ENCODE measurements at places on chromosomes 11 and 22.
A peak's percentile ranks its signal among the peaks of the same experiment; 100 is the strongest.

GRCh38 chr11:117618982-117619355 is 178.0 kb downstream of the DSCAML1 start:
- no peak for DNase-seq

DNA sequence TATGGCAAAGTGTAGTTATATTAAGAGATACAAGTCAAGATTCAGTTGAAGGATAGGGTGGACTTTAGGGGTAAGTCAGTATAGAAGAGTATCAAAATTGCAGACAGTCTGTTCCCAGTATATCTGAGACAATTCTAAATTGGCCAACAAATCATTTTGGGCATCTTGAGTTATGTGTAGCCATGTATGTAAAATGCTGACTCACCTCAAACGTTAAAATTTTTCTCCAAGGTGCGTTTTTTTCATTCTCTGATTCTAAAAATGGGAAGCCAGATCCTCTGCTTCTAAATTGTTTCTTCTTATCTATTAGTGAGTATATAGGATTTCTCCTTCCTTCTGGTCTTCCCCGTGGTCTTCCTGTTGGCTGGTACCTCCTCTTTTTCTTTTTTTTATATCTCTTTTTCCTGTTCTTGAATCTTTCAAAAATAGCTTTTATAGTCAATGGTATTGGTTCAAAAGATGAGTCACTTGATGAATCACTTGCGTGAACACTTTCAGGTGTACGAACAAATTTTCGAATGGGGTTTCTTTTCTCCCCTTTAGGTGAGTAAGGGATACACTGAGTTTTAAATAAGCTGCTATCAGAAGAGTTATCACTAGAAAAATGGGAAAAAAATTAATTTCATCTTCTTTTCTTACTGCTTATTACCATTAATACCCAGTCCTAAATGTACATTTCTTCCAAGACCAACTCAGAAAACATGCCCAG is 3.2 kb downstream of the TAF1D start:
- no peak for DNase-seq

DNA sequence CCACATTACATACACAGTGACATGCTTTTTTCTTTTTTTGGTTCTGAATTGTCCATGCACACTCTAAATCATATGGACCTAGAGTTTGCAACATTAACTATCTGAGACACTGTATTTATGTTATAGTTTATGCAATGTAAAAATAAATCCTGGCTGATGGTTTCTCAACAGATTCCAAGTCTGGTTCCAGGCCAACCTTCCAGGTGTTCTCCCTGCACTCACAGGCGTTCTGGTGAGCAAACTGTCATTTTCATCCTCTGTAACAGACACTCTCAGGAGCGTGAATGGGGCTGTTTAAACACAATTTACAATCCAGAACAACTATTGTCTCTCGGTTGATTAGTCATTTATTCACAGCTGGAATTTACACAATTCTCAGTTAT is 36.5 kb upstream of the ANKK1 start:
- no peak for DNase-seq

DNA sequence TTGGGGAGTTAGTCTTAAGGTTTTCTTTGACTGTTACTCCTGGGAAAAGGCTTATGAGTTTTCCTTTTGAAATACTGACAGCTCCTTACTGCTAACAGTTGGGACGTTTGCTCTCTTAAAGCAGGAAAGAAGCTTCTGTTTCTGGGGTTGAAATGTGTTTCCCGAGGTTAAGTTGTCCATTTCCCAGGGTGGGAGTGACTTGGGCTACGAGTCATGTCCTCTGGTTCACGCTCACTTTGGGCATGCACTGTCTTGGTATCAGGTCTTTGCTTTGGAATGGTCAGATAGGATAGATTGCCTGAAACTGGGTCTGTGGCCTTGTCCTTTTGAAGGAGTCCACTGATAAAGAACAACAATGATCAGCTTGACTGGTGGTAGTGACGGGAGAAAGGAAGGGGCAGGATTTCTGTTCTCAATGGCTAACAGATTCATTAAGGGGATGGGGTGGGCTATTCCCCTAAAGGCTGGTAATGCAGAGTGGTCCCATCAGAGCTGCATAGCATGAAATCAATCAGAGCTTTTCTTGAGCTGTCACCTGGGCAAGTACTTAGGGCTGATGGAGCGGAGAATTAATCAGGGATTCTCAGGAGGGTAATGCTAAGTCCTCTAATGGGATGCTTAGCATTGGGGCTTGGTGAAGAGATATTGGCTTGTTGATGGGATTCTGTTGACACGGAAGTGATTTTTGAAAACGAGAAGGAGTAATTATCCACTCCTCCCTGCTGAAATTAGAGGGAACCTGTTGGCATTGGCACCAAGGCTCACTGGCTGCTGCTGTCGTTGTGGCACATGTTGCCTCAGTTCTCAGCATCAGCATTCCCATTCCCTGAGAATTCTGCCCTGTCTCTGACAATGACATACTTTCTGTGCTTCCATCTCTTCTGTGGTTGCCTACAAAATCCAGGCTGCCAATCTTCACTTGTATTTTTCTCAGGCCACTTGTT is 81.6 kb downstream of the TEAD1 start:
- DNase-seq: no peak

- no peak for DNase-seq
Observed at GRCh38 chr11:109317726-109318125, 104.3 kb upstream of the C11orf87 start.

DNA sequence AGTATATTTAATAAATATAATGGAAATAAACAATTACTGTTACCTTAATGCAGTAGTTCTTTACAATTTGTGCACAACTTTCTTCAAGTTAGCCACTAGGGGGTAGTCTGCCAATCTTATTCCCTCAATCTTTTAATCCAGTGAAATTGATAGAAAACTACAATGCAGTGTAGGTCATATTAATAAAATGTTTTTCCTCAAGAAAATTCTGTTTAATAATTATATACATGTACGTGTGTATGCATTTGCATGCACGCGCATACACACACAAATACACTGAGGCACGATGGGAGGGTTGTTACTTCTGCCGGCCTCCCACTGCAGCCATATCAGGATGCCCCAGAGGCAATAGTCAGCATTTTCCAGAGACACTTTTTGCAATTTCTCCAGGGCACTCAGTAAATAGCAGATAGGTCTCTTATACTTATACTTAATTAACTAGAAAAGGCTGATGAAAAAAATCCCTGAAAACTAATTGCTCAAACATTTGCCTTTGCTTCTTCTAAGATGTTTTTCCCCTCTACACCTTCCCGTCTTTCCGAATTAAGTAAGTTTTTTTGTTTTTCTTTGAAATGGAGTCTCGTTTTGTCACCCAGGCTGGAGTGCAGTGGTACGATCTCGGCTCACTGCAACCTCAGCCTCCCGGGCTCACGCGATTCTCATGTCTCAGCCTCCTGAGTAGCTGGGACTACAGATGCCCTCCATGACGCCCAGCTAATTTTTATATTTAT is 3.1 kb downstream of the GAB2 start:
- no peak for DNase-seq

DNA sequence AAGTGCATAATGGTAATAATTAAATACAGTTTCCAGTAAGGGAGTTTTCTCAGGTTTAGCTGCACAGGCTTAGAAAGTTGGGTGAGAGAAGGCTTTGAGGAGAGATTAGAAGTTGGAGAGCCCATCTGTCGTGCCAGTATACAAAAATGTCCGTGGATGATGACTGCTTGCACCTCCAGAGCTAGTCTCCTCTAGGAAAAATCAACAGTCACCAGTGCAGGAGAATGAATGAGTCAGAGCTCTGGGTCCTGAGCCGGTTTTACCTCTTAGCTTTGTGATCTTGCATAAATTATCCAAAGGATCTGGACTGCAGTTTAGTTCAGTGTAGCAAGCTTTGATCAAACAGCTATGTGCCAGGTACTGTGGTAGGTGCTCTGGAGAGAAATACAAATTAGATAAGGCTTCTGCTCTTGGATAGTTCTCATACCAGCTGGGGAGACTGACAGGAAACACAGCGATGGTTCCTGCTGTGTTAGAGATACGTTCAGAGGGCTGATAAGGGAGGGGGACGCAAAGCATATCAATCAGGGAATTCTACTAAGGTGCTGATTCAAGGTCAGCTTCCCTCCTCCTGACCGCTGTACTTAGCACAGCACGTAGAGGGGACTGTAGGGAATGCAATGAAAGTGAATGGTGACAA is 125.9 kb downstream of the TEAD1 start:
- DNase-seq: no peak

- no peak for DNase-seq
Observed at GRCh38 chr22:20211997-20212753, 55.9 kb downstream of the RTN4R start.

DNA sequence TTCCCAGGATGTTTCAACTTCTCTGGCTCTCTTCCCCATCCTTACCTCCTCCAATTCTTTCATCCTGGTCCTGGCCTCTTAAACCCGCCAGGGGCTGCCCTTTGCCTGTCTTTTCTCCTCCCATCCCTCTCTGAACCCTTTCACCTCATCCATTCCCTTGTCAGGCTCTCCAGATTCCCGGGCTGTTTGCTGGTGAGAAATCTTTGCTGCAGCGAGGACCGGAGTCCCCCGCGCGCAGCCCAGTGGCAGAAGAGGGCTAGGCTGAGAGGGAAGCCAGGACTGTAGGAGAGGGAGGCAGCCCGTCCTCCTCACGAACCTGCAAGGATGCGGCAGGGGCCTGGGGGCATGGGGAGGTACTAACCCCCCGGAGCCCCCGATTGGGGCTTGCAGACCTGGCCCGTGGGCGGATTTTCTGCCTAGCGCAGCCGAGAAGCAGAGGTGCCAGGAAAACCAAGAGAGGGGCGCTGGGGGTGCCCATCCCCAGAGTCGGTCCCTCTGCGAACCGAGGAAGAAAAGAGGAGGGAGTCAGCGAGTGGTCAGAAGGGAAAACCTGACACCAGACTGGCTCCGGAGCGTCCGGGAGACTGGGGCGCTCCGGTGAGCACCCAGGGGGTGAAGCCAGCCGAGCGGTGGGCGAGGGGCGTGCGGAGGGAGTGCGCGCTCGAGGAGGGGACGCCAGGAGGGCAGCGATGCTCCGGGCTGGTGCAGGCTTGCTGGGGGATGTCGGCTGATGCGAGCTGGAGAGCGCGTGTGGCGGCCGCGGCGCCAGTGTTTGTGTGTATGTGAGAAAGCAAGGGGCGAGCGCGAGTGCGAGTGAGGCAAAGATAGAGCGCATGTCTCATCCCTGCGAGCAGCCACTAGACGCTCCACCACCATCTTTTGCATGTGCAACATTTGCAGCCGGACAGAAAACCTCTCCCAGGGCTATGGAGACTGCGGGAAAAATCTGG is at the start of gene GRIA4:
TSS of gene GRIA4 (plus strand) at position 242 of the 950 bp plus-strand sequence. CDS start 925 bp downstream, outside the sequence.
- no peak for DNase-seq

GRCh38 chr11:57792870-57793269 is 31.3 kb downstream of the CTNND1 start:
- DNase-seq: no peak

DNA sequence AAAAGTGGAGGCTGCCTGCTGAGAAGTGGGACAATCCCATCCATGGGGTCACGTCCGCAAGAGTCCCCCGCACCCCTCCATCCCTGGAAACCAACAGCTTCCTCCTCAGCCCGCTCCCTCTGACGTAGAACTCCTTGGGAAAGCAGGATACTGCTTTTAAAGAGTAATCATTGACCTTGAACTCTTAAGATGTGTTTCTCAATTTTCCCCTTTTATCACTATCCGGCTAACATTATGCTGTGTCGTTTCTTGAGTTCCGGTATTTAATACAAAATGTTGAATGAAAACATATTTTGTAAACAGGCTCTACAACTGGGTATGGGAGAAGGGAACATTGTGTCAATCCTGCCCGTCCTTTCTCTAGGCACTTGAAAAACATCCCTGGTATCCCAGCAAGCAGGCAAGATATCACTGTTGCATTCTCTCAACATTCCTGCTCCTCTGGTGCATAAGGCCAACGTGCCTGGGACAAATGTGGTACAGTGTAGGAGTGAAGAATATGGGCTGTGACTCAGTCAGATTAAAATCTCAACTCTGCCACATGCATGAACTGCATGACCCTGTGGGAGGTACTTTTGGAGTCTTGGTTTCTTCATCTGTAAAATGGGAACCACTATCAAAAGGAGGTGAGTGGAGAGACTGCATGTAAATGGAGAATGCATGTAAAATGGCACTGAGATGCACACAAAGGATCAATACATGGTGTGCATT is 52.8 kb downstream of the WT1 start:
- DNase-seq: no peak

GRCh38 chr22:37193629-37194191 is 5.7 kb upstream of the C1QTNF6 start:
- DNase-seq: no peak

DNA sequence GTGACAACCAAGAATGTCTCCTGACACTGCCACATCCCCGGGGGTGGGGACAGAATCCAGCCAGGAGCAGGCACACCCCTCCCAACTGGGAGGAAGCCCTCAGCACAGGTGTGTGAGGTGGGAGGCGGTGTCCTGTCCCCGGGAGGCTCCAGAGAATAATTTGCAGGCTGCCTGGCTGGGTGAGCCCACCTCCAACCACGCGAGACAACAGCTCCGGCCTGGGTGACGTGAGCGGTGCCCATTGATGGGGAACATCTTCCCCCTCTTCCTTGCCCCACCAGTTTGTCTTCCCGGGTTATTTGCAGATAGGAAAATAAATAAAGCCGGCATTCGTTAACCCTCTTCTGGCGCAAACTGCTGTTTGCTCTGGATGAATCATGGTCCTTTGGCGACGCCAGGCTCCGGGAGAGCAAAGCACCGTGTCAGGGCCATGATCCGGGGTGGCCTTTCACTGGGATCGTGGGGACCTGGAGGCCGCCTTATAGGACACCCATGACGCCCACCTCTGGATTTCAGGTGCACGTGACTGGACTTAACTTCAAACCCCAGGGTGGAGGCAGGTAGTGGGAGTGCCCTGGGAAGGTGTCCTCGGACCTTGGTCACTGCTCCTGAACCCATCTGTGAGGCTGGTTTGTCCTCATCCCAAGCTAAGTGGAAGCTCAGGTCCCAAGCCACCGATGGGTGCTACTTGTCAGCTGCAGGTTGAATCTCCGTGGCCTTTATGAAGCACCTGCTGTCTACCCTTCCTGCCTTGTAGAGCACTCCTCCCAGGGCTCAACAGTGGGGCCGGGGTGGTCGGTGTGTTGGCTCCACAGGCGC is 13.9 kb downstream of the CCND1 start:
- DNase-seq: no peak

- DNase-seq: no peak
Observed at GRCh38 chr22:16834971-16835370, 9.8 kb upstream of the XKR3 start.

- no peak for DNase-seq
Observed at GRCh38 chr22:33467620-33468095, 409.5 kb upstream of the SYN3 start.

DNA sequence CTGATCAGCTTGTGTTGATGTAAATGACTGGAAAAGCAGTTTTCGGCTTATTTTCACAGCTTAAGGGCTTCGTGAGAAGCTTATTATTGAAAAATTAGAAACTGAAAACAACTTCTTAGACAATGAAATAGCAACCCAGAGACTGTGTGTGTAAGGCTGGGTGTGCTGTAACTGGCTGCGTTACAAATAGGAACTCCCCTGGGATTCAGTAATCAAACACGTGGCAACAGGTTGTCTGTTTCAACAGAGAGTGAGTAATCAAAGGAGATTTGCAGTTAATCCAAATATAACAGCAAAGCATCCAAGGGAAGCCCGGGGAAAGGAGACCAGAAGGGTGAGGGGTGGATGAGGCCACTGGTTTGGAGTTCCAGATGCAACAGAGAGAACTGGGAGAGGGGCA is 19.2 kb downstream of the NTM start:
- no peak for DNase-seq

- peak; percentile 31 for DNase-seq
Observed at GRCh38 chr22:35629406-35630216, 12.5 kb upstream of the MB start.

GRCh38 chr11:82194521-82194920 is 539.1 kb downstream of the FAM181B start:
- no peak for DNase-seq

GRCh38 chr11:36628765-36629244 is 30.8 kb upstream of the RAG2 start:
- no peak for DNase-seq
